NCI-H2171 treated with DMSO at 0.1 percent for 48 hours (cell line): ENCODE measurements at places on chromosomes 13 and 19.

- peak; percentile 2 for DNase-seq
These were observed 291.4 kb downstream of the DCLK1 start for GRCh38 chr13:35839806-35840205.

DNA sequence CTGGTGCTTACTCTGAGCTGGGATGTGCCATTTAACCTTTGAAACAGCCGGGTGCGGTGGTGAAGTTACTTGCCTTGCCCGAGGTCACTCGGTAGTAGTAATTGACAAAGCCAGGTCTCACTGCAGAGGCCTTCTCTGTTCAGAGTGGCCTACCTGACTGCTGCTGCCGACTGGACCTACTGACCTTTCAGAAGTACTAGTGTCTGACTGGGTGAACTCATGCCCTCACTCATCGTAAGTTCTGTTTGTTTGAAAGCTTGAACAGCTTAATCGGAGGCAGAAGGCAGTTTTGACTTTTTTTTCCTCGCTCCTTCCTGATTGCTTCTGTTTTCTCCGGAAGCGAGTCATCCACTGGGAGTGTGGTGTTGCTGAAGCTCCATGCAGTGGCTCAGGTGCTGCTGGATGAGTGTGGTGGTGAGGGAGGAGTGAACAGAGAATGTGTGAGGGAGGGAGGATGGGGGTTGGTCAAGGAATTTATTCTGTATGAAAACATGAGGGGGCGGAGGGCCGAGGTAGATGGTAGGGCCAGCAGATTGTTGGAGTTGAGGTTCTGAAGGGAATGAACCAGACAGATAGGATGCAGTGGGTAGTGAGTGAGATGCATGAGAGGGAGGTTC lies 2.7 kb downstream of the SPINT2 start:
- peak; percentile 10 for DNase-seq

DNA sequence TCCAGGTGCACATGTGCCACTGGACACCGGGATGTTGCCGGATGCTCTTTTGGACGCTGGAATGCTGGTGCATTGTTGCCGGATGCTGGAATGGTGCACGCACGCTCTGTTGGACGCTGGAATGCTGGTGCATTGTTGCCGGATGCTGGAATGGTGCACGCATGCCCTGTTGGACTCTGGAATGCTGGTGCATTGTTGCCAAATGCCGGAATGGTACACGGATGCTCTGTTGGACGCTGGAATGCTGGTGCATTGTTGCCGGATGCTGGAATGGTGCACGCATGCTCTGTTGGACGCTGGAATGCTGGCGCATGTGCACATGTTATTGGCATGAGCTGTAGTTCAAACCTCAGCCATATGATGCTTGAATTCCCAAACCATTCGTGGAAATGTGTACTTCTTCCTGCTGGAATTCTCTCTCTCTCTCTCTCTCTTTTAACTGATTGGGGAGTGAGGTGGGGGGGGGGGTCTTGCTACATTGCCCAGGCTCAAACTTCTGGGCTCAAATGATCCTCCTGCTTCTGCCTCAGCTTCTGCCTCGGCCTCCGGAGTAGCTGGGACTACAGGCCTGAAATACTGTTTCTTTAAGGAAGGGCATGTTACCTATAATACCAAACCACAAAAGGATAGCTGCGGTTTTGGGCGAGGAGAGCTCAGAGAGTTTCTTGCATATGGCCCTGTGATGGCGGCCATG lies 1.2 kb upstream of the MCF2L start:
- no peak for DNase-seq

- no peak for DNase-seq
These were observed 1481.9 kb downstream of the PCDH9 start for GRCh38 chr13:65748227-65748626.

- no peak for DNase-seq
These were observed 909.8 kb downstream of the EFNB2 start for GRCh38 chr13:105625691-105626090.

- no peak for DNase-seq
These were observed 955 bp downstream of the ZNF274 start for GRCh38 chr19:58183817-58184215.
